Activated CD4-positive, CD25-positive, alpha-beta regulatory T cell treated with anti-CD3 and anti-CD28 coated beads, Interleukin-2, amount 50 U/mL, for 24 hours (primary cell): ENCODE measurements at places on chromosomes 5 and 9.

DNA sequence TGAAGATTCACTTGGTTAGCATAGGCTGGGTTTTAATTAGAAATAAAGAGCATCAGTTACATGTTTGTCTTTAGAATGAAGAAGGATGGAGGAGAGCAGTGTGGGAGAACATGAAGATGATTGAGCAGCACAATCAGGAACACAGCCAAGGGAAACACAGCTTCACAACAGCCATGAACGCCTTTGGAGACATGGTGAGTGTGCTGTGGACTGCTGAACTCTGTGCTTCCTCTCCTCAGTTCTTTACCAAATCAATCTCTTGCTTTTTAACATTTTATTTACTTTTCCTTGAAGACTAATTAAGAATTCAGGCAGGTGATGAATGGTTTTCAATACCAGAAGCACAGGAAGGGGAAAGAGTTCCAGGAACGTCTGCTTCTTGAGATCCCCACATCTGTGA is 38.2 kb upstream of the SPATA31E1 start:
- ATAC-seq: no peak

GRCh38 chr5:58133631-58134296 is 326.1 kb downstream of the PLK2 start:
- no peak for ATAC-seq

GRCh38 chr9:130215341-130216119 is 43.3 kb downstream of the NCS1 start:
- no peak for ATAC-seq

DNA sequence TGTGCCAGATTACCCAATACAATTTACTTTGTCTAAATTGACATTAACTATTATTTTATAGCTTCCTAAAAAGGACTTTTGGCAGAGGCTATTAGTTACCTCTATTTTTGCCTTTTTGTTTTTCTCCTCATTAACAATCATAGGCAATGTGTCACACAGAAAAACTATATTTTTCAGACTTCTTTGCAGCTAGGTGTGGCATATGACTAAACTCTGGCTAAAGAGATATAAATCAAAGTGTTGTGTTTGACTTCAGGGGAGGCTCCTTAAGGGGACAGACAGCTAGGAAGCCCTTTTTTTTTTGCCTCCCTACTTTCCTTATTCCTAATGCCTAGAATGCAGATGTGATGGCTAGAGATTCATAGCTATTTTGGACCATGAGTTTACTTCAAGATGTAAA is 19.7 kb upstream of the GCNT4 start:
- ATAC-seq: no peak

GRCh38 chr5:75933489-75933888 is 149.7 kb upstream of the SV2C start:
- ATAC-seq: no peak

GRCh38 chr5:175698401-175699115 is 40.7 kb downstream of the HRH2 start:
- no peak for ATAC-seq

DNA sequence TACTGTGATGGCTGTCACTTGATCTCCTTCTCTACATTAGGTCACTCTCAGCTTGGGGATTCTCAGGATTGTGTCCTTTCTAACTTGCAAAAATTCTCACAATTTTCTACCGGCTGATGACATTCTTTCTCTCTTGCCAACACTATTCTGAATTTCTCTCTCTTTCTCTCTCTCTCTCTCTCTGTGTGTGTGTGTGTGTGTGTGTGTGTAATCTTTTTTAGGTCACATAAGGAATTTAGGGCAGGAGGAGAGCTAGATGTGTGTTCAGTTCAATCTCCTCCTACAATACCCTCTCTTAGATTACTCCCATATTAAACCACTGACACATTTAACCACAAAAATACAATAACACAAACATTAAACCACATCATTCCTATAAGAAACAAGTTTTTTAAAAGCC is 242.3 kb upstream of the NREP start:
- no peak for ATAC-seq

DNA sequence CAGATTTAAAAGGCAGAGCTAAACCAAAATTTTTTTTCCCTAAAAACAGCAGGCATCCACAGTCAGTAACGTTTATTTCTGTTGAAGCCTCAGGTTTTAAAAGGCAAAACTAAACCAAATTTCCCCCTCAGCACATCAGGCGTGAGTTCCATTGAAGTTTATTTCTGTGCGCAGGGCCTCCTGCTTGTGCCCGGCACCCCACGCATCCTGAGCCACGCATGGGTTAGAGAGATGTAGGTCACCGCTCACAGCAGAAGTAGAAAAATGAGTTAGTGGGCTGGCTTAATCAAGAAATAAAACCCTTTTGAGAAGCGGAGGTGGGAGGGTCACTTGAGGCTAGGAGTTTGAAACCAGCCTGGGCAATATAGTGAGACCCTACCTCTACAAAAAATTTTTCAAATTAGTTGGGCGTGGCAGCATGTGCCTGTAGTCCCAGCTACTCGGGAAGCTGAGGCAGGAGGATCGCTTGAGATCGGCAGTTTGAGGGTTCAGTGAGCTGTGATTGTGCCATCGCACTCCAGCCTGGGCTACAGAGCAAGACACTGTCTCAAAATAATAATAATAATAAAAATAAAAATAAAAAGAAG is 75.6 kb upstream of the SPIN1 start:
- no peak for ATAC-seq

GRCh38 chr9:112838342-112838741 is 52.3 kb downstream of the SLC46A2 start:
- no peak for ATAC-seq

- no peak for ATAC-seq
Observed at GRCh38 chr9:96040591-96041461, 165.3 kb downstream of the ERCC6L2 start.

- ATAC-seq: no peak
Observed at GRCh38 chr5:168860503-168860902, 281.3 kb upstream of the PANK3 start.

DNA sequence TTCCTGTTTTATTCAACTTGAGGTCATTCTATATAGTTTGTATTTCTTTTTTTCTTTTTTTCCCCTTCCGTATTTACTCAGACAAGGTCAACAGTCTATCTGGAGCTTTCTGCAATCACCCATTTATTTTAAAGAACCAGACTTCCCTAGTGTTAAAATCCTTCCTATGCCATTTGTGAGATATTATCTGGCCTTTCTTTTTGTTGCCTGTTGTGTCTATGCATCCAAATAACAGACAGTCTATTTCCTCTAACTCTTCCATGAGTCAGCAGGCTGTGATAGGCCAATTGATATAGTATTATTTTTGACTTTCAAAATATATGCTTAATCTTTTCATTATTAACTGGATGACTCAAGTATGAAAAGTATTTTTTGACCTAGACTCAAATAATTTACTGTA is 291.2 kb upstream of the PTPRD start:
- no peak for ATAC-seq

GRCh38 chr9:16060436-16061129 is 507.7 kb downstream of the CCDC171 start:
- ATAC-seq: no peak

- ATAC-seq: no peak
Observed at GRCh38 chr5:119055294-119055693, 15.6 kb upstream of the DMXL1 start.

GRCh38 chr9:135476561-135477355 is 2.8 kb upstream of the PPP1R26 start:
- no peak for ATAC-seq

DNA sequence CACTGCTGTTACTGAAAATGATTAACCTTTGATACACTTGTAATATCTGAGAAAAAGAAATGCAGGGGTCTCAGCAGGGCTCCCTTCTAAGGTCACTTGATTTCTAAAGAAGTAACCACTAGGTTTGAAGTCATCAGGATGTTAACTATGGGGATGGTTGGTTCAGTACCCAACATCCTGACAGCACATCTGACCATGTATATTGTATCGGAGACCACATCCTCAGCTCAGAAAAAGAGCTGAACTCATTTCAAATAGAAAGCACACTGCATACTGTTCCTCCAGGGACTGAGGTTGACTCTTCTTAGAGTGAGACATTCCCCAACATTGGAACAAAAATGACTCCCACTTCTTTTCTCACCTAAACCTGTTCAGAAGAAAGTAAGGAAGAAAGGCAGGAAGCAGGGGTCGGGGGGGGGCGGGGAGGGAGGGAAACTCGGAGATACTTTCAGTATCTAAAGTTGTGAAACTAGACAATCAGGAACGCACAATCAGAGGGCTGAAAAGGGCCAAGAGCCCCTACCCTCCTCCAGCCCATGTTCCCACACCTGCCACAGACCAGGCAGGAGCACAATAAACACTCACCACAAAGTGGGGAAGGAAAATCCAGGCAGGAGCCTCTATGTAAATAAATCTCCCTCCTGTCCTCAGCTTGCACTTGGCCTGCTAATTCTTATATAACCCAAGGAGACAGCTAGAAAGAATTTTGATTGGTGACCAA is 730 bp upstream of the GZMA start:
- ATAC-seq: peak; percentile 62

GRCh38 chr9:129211686-129212085 is 33.6 kb upstream of the IER5L start:
- no peak for ATAC-seq

DNA sequence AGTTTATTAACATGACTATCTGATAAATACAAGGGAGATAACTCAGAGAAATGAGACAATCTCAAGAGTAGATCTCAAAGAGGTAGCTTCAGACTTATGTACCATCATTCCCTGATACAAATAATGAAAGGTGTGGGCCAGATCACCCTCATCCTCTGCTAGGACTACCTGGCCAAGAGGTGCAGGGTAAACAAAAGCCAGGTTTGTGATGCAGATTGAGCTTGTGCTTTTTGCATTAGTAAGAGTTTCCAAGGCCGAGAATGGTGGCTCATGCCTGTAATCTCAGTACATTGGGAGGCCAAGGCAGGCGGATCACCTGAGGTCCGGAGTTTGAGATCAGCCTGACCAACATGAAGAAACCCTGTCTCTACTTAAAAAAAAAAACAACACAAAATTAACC is 8.9 kb upstream of the SPIN1 start:
- ATAC-seq: no peak

DNA sequence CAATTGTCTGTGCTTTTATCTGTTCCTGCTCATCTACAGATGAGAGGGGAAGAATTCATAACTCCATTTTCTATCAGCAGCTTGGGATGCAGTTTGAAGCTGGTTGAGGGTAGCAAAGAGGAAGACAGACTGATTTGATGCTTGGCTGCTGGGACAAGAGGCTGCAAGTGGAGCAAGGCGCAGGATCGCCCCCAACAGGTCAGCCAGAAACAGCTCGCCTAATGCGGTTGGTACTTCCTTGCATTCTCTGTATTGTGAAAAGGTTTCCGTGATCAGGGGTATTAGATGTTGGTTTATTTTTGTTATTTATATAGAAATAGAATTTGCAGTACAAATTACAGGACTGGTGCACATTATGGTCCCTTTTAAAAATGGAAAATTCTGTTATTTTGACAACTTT is 40.6 kb downstream of the ZNF883 start:
- no peak for ATAC-seq

GRCh38 chr9:28607843-28608242 is 1034.6 kb upstream of the C9orf72 start:
- ATAC-seq: no peak

GRCh38 chr5:43215073-43215631 is 23.1 kb downstream of the NIM1K start:
- no peak for ATAC-seq

DNA sequence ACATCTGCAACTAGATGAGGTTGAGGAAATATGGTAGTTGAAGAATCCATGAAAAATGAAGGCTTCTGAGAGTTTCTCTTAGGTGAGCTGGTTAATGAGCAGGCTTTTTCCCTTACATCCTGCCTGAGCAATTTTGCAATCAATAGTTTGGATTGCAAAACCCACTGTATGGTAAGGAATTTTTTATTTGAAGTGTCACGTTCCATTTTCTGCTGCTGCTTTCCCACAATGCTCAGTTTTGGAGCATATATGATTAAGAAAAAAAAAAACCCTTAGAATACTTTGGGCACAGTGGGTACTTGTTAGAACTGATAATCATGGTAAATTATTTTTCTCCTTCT is 144.2 kb downstream of the PCSK1 start:
- ATAC-seq: no peak

GRCh38 chr5:135443161-135443960 is 3.8 kb downstream of the DCANP1 start:
- ATAC-seq: no peak

DNA sequence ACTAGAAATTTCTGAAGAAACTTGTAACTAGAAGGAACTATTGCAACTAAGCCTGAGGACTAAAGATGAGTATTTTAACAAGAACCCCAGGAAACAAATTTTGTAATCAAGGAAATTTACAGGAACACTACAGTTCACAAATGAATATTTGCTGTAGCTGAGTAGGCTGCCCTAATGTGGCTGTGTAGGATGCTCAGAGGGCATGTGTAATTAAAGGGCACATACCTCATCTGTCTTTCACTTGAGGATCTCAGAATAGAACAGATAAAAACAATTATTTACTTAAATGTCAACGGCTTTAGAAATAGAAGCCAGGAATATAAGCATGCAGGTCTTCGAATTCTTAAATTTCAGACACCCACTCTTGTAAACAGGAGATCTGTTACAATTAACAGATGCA is 119.8 kb downstream of the MED27 start:
- no peak for ATAC-seq

DNA sequence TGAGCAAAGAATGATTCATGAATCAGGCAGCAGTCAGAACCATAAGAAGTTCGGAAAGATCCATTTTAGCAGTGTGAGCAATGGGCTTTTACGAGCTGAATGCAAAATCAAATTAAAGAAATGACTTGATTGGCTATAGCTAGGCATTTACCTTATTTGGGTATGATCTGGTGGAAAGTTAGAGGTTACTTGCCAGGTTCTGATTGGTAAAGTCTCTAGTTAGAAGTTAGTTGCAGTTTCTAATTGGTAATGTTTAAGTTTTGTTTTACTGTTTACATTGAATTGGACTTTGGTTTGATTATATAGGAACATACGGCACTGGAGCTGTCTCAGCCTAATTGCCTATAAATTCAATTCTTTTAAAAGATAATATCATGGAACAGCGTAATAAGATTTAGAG is 97.9 kb downstream of the ITGA1 start:
- ATAC-seq: no peak

GRCh38 chr9:138038244-138038671 is 160.7 kb downstream of the CACNA1B start:
- ATAC-seq: no peak

- peak; percentile 19 for ATAC-seq
Observed at GRCh38 chr5:178238711-178239592, 6.3 kb upstream of the PHYKPL start.

DNA sequence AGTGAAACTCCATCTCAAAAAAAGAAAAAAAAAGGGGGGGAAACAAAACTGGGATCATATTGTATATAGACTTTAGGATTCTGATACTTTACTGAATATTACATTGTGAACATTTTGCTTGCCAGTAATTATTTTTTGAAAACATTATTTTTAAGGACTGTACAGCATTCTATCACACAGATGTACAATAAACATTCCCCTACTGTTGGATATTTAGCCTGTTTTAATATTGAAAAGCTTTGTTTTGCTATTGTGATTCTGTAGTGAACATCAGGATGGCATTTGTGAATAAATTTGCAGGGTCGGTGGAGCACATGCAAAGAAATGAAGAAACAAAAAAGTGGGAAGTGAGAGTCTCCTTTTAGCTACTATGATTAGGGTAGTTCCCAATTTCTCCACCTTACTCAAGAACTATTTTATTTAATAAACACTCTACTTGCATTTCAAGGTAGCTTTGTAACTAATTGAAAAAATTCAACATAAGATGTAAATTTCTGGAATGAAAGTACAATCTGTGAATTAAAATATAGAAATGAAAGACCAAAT is 18.7 kb downstream of the RASGRF2 start:
- ATAC-seq: no peak

GRCh38 chr5:139402561-139403158 is 1.2 kb downstream of the SPATA24 start:
- no peak for ATAC-seq

- no peak for ATAC-seq
Observed at GRCh38 chr5:64827703-64828102, 59.0 kb downstream of the CWC27 start.
